ENCODE measurements at places on chromosomes 5 and 9. TPM values are rescaled to one million over a fixed set of nuclear protein-coding genes. Genes with fewer than 3 reads are reported as not detected.

Gene SPATA31A6
- total RNA-seq, result not detected

Gene SLC6A18
- not detected for total RNA-seq

Gene SKIC3
- 23.7 TPM for total RNA-seq

Gene GNA14
- not detected for total RNA-seq

Gene SVEP1
- 2.3 TPM for total RNA-seq

Gene IL5
- 0.47 TPM for total RNA-seq

Gene HCN1
- total RNA-seq, result not detected

Gene SMIM33
- total RNA-seq, result not detected

Gene C5
- total RNA-seq, result 10.4 TPM

Gene GPR150
- 0.13 TPM for total RNA-seq

Gene SOHLH1
- total RNA-seq, result not detected

Gene GRIA1
- not detected for total RNA-seq

Gene KLF4
- total RNA-seq, result 36.8 TPM

Gene PCA3
- total RNA-seq, result not detected

Gene TAF11L5
- not detected for total RNA-seq

Gene NSG2
- total RNA-seq, result not detected

Gene ADAMTS19
- total RNA-seq, result not detected

Gene SAXO1
- total RNA-seq, result not detected

Gene STPG3
- total RNA-seq, result not detected

Gene ANKRD31
- 0.06 TPM for total RNA-seq

Gene SLC25A2
- total RNA-seq, result not detected

Gene KIF12
- total RNA-seq, result 2.3 TPM

Gene MPDZ
- 12.2 TPM for total RNA-seq

Gene RFESD
- total RNA-seq, result 1.2 TPM

Gene CA9
- 8.9 TPM for total RNA-seq

Gene SHOC1
- 0.02 TPM for total RNA-seq

Gene FAM81B
- total RNA-seq, result not detected
